Fibroblast of villous mesenchyme (primary cell): ENCODE measurements at places on chromosomes 4 and X. TPM values are rescaled to one million over a fixed set of nuclear protein-coding genes. Genes with fewer than 3 reads are reported as not detected.

The NRK gene
- total RNA-seq = 0.32 and 4.7 TPM in 2 replicates

GRCh38 chrX:64842492-64842891, 133.8 kb downstream of the ZC4H2 start:
- no peak for DNase-seq

DNA sequence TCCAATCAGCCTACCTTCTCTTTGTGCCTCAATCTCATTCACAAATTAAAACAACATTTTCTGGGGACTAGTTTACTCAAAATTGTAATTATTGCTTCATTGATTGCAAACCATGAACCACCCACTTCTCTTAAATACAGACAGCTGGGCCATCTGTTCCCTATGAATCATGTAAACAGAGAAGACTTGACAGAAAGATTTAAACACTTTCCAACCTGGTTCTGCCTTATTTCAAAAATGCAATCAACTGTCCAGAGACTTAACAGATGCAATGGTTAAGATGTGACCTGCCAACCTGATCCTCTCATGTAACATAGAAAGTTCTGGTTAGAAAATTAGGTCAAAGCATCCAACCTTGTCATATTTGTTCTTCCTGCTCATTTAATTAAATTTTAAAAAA, 20.8 kb upstream of the SERTM2 start:
- peak; percentile 77 for DNase-seq

- DNase-seq = no peak
These were observed 111.6 kb upstream of the NWD2 start for GRCh38 chr4:37132975-37133360.

The BMX gene
- under 0.01 TPM in 1 of 2 replicates, not detected in the other for total RNA-seq

- no peak for DNase-seq
These were observed 57.6 kb upstream of the RAP1GDS1 start for GRCh38 chr4:98203332-98204235.

DNA sequence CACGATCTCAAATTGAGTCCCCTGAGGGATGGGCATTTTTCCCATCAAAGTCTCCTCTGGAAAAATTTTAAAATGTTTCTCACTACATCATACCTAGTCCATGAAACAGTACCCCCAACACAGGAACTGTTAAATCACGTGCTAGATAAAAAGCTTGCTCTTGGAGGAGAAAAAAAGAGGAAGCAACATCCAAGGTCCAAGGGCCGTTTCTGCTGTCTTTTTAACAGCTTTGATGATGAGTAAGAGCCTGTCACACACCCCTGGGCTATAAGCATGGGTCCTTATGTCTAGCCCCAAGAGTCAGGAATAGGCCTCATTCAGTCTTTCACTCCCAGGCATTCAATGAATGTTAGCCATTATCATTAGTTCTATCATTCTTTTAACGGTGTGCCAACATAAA, 128.9 kb downstream of the SH3KBP1 start:
- no peak for DNase-seq

DNA sequence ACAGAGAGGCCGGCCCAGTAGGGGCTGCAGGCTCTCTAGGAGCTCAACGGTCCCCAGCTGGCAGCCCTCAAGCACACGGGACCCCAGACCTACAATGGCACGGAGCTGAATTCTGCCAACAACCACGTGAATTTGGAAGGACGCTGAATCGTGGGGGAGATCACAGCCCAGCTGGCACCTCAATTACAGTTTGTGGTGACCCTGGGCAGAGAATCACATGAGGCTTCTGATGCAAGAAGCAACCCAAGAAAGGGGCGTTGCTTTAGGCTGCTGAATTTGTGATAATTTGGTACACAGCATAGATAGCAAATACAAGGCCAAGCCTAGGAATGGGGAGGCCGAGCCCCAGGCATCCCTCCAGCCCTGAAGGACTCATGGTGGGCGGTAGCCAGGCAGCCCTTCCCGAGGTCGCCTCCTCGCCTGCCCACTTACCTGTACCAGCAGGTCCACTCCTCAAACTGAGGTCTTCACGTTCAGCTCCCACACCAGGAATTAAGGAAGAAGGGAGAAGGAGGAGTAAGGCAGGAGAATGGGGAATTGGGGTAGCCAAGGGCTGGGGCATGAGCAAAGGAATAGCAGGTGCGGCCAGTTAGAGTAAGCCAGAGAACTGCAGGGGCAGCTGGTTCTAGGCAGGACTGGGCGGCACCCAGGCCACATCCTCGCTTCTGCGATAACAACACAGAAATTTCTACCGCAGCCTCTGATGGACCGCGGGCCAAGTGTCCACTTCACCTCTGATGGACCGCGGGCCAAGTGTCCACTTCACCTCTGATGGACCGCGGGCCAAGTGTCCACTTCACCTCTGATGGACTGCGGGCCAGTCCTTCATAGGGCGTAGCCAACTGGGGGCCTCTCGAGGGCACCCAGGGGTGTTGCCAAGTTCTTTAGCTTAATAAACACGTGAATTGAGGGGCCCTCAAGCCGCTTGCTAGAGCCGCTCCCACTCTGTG, 23.4 kb upstream of the HTRA3 start:
- DNase-seq = no peak

- DNase-seq = no peak
These were observed 347.3 kb upstream of the NOCT start for GRCh38 chr4:138668309-138668708.

The LRAT gene
- total RNA-seq = not detected in 2 replicates

DNA sequence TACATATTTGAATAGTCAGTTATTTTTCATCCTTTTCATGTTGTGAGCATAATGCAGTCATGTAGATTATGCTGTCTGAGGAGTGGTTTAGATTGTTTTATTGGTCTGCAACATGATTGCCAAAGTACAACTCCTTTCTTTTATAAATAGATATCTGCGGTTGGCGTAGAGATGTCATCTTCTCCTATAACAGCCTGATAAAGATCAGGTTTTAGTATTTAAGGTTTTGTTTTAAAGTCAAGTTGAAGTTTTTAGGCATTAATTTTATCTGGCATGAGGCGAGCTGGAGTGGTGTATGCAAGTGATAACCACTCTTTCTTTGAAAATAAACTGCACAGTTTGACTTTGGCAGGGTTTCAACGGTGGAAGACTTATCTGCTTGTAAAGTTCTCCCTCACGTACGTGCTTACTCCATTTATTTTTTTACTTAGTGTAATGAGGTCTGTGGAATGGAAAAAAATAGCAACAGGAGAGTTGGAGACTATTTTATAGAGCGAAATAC, 126.3 kb downstream of the FBXO8 start:
- peak; percentile 98 for DNase-seq

GRCh38 chr4:127229855-127230608, 402.7 kb upstream of the INTU start:
- DNase-seq = no peak

- no peak for DNase-seq
These were observed 42.4 kb downstream of the CD99L2 start for GRCh38 chrX:150856101-150856500.

The ZNF711 gene
- total RNA-seq = 0.32 and 0.86 TPM in 2 replicates

- DNase-seq = no peak
These were observed 1.6 kb upstream of the ABLIM2 start for GRCh38 chr4:8160233-8160560.

GRCh38 chrX:46044486-46044885, 500.7 kb downstream of the ZNF674 start:
- DNase-seq = peak; percentile 1

DNA sequence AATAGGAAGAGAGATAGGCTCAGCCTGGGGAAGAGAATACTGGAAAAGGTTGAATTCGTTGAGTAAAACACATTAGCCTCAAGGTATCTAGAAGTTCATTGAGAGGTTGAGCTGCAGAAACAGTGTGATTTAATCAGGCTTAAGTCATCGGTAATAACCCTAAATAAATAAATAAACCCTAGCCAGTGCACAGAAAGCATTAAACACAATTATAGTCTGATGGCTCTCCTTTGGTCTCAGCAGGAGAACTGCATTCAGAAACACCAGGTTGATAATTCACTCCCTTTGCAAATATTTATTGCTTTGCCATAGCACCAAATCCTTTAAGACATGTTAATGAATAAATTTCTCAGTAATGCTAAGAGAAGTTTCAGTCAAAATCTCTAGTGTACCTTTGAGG, 9.6 kb downstream of the DCX start:
- no peak for DNase-seq

DNA sequence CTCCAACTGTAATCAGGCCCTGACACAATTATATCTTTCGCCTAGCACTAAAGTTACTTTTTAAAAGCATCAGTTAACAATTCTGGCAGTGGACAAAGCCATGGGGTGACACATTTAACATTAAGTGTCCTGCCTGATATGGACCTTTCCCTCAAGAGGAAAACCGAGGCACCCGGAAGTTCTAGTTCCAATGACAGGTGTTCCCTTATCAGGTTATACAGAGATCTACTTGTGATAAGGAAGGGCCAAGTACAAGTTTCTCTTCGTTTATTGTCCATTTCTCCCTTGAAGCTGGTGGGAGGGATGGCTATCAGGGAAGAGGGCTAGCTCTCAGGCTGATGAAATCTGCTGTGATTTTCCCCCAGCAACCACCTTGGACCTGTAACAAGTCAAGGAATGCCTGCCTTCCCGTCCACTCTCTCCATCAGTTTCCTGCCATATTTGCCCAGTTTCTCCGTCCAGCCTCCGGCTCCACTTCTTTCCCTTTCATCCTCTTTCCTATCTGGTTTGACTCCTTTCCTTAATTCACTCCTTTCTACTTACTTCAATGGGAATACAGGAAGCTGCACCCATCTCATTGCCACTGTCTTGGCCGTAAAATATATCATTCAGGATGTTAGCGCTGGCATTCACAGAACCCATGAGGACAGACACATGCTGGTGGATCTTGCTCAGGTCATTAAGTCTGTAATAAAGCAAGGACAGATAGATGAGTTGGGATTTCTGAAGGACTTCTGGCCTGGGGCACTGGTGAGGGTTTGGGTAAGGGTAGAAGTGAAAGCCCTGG, 95.0 kb downstream of the DGKK start:
- no peak for DNase-seq

The GABRQ gene
- under 0.01 TPM in 1 of 2 replicates, not detected in the other for total RNA-seq

- DNase-seq = peak; percentile 28
These were observed at the start of gene SRPK3 for GRCh38 chrX:153780678-153781427. SRPK3 (plus strand) TSS chrX:153781041; CDS start chrX:153781087, 46 bp downstream.

- no peak for DNase-seq
These were observed 120.4 kb downstream of the NSUN7 start for GRCh38 chr4:40870150-40870549.

- DNase-seq = peak; percentile 42
These were observed 20.0 kb upstream of the CAMK2D start for GRCh38 chr4:113781439-113782040.

The EPGN gene
- 0.32 and 0.43 TPM in 2 replicates for total RNA-seq

GRCh38 chr4:80265571-80266252, 752 bp upstream of the FGF5 start:
- peak; percentile 60 for DNase-seq

DNA sequence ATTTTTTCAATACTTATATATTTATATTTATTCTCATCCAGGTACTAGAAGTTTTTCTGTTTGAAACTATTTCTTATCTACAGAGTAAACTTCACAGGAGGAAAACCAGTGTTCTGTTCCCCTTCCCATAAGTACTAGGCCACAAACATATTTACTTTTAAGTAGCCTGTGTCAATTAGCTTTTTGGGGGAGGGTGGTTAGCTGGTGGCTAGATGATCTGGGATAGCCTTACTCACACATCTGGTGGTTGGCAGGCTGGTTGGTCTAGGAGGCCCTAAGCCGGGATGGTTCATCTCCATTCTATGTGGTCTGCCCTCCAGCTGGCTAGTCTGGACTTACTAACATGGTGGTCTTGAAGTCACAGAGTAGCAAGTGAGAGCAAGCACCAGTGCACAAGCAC, 6.2 kb downstream of the JADE3 start:
- DNase-seq = no peak

The PAGE2 gene
- not detected in 2 replicates for total RNA-seq

The OR13H1 gene
- total RNA-seq = not detected in 2 replicates
